Stimulated activated CD4-positive, alpha-beta T cell treated with anti-CD3 and anti-CD28 coated beads, Interleukin-1b, Interleukin-23, amount 100 ng/mL, for 24 hours (primary cell): ENCODE measurements at places on chromosomes 3 and 15.

- DNase-seq = peak; percentile 40
These were observed 50.9 kb downstream of the MYL3 start for GRCh38 chr3:46812237-46812791.

DNA sequence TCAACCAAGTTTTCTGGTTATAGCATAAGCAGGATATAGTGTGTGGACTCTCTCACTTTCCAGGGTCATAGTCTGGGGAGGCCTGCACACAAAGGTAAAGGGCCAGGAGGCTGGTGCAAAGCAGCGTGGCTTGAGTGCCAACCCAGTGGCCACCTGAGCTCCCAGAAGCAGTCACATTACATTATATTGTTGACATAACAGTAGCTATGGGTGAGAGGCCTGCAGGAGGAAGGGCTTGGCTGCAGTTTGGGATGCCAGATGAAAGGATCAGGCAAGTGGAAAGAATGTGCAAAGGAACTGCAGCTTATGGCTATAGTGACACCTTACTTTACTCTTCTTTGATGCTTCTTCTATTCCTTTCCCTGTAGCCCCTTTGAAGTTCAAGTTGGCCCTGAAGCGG is 96.5 kb downstream of the FLNB start:
- no peak for DNase-seq

GRCh38 chr15:65856821-65857455 is 12.4 kb upstream of the RAB11A start:
- peak; percentile 66 for DNase-seq

GRCh38 chr3:164465172-164465571 is 613.1 kb downstream of the SI start:
- no peak for DNase-seq

GRCh38 chr3:159196359-159196758 is 394.5 kb downstream of the MFSD1 start:
- DNase-seq = no peak

- no peak for DNase-seq
These were observed 75.0 kb upstream of the RNU6-1 start for GRCh38 chr15:67914537-67915460.

DNA sequence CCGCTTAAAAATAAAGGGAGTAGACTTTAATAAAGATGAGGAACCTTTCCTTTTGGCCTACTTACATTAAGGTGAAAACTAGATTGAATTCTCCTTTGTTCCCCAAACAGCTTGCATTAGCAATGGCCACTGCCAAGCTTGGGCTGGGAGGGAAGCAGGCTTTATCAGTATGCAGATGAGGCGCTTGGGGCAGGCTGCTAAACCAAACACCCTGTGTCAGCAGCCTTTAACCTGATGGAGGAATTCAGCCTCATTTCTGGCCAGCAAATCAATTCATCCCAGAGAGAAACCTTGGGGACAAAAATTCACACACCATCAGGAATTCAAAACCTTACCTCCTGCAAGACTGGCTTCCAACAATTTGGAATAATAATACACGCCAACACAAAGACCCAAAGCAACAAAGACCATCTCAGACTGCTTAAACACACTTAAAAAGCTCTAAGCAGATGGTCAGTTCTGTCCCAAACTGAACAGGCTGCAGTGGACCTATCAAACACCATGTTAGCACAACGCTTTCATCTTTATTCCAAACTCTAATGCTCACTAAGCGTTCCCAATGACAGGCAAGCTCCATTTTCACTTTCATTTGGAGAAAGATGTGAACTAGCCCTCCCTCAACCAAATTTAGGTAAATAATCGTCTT is 255.1 kb upstream of the CMC1 start:
- no peak for DNase-seq

GRCh38 chr15:77865106-77865610 is 212.4 kb downstream of the TBC1D2B start:
- DNase-seq = no peak

DNA sequence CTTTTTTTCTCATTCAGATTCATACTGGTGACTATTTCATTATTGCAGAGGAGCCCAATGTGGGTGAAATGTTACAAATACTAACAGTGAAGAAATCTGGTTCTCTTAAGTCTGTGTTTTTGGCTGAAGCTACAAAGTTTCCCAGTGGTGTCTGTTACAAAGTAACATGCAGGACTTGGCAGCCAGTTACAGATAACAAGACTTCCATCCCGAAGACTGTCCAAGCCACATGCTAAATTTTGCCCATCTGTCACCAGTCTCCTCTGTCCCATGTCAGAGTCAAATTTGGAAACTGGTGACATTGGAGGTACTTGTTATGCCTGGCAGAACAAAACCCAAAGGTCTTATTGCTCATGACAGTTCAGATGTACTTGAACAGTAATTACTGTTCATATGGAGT is 269.2 kb upstream of the GOLIM4 start:
- no peak for DNase-seq

GRCh38 chr15:78752492-78753358 is 58.5 kb downstream of the ADAMTS7 start:
- no peak for DNase-seq

DNA sequence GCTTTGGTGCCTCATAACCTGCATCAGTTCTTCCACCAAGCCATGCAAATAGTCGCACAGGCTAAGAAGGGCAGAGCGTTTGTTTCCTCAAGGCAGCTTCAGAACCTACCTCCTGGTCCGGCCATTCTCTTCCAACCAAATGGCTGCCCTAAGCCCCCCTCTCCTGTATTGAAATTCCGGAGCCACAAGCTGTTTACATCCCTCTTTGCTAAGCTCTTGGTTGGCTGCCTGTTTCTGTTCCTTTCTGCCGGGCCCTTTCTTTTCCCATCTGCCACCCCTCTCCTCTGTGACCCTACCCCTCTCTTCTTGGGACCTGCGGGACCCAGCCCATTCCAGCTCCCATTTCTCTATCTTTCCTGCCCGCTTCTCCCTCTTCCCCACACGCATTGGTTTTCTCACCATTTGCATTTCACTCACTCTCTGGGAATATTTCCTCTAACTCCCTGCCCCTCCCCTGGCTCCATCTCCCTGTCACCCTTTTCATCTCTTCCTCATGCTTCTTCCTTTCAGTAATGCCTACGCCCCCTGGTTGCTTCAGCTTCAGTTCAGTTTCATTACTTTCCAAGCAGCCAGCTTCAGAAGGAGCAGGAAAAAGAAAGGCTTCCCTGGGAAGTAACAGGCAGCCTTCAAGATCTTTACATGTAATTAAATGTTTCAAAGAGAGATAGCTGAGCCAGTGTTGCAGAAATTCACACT is 113.5 kb downstream of the RAB11A start:
- DNase-seq = no peak

GRCh38 chr3:44612678-44613077 is 12.2 kb upstream of the ZNF197 start:
- no peak for DNase-seq

GRCh38 chr3:71120012-71120411 is 463.5 kb downstream of the FOXP1 start:
- no peak for DNase-seq

DNA sequence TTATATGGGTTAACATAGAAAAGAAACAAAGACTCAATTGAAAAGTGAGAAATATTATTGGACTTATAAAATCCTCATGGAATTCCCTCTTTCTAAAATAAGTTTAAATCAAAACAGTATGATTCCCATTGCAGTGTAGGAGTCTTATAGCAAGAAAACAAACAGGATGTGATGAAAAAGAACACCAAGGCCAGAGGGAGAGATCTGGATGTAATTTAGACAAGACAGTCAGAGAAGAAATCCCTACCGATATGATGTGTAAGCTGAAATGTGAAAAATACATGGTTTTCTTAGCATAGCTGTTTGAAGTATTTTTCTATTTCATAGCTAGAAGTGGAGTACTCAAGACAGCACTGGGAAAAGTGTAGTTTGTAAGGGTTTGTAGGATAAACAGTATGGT is 521.5 kb downstream of the RSL24D1 start:
- DNase-seq = no peak

DNA sequence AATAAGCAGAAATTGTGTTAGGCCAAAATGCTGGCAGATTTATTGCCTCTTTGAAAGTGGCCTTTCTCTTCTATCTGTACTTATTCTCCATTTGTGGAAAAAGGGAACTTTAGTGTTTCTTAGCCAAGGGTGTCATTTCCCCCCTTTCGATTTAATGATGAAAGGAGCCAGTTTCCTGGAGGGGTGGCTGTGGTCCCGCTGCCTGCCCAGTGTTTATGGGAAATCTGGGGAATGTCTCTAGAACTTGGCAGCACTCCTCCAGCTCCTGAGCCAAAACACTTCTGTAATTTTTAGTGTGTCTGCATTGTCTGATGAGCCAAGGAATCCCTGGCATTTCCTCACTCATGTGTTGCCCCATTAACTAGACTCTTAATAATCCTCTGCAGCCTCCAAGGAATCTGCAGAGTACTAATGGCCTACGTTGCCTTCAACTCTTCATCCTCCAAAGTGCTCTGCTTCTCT is 448.8 kb downstream of the GRM7 start:
- no peak for DNase-seq

DNA sequence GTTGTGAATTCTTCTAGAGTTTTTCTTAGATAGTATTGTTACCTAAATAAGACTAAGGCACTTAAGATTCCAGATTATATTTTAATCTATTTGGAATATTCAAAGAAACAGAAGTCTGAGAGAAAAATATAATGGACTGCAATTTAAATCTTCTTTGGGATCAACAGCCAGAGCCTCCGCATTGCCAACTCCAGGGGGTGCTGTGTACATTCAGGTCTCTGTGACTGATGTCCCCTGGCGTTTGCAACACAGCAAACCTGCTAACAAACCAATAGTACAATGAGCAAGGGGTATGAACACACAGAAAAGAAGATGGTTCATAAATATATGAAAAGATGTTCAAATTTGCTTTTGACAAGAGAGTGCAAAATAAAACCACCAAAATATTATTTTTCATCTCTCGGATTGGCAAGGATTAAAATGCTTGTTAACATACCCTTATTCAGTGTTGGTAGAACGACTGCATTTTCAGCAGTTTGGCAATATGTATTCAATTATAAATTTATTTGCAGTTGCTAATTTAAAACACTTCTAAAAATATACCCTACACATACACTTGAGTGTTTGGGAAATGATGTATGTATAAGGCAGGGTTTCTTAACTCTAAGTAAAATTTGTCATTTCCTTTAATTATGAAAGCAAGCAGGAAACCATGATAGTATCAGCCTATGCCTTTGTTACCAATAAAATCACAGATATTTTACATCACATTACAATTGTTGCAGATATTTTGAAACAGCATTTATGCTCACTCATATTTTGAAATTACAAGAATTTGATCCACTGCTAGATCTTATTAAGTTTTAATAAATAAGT is 16.1 kb upstream of the TM4SF1 start:
- DNase-seq = no peak

DNA sequence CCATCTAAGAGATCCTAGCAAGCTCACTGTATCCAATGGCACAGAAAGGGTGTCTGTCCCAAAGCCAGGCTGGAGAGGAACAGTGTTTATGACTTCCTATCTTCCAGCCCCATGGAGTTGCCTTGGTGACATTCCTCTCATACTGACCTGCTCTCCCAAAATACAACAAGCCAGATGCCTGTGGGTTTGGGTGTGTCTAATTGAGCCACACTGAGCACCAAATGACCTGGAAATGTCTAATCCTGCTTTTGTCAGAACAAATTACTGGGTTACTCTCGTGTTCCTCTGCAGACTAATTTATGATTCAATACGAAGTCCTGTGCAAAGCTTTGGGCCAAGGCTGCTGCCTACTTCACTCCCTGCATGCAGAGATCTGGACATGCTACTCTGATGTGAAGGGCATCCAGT is 98.1 kb upstream of the STRIT1 start:
- no peak for DNase-seq

- DNase-seq = no peak
These were observed 2.3 kb upstream of the SHC4 start for GRCh38 chr15:48965972-48966371.

GRCh38 chr15:31513178-31513577 is 186.5 kb downstream of the KLF13 start:
- no peak for DNase-seq

DNA sequence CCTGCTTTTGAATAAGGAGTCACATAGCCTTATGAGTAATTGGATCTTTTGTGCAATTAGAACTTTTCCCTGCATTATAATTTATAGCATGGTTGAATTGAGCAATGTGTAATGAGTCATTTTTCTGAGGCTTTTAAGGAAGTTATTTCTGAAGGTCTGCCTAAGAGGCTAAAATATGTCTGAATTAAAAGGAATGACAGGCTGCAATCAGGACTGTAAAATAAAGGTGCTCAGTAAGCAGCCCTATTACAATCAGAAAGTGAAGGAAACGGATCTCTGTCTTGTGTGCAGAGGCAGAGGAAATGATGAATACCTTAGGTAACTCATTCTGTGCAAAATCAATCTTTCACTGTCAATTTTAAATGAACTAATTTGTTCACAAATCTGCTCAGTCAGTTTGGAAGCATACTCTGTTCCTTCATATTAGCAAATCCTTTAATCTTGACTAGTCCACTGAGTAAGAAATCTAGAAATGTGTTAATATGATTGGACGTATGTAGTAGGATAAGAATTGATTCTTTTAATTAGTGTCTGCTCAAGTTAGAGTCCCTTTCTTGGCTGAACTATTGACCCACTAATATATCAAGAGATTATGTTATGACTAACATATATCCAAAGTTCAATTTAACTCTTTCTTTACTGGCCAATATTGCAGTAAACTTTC is 290.1 kb downstream of the ZIC1 start:
- DNase-seq = no peak

- DNase-seq = no peak
These were observed 98.6 kb downstream of the CHL1 start for GRCh38 chr3:295166-295565.

DNA sequence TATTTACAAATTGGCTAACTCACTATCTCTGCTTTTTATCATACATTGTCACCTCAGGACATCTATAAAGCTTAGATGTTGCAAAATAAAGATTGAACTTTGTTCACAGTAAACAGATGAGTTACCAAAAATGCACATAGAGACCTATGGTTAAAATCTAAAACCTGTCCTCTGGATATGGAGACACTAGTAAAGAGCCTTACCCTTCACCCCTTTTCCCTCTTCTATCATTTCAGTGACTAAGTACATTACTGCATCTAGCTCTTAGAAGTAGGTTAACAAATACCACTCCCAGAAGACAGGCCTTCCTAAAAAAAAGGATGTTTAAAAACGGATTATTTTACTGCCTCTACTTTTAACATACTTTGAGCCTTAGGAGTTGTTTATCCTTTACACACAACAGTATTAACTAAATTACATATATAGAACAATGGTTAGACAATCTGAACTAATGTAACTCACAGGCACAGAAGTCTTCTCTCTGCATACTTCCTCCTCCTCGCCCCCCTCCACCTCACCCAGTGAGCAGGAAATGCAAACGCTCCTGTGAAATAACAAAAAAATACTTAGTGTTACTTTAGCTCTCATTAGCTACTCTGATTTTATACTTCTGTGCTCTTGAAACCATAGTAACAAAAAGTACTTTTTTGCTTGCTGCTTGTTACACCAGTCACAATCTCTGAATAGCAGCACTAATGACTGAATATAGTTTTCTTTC is 23.3 kb downstream of the IREB2 start:
- no peak for DNase-seq
